ENCODE measurements at places on chromosomes 5 and 9.
A peak's percentile ranks its signal among the peaks of the same experiment; 100 is the strongest.

DNA sequence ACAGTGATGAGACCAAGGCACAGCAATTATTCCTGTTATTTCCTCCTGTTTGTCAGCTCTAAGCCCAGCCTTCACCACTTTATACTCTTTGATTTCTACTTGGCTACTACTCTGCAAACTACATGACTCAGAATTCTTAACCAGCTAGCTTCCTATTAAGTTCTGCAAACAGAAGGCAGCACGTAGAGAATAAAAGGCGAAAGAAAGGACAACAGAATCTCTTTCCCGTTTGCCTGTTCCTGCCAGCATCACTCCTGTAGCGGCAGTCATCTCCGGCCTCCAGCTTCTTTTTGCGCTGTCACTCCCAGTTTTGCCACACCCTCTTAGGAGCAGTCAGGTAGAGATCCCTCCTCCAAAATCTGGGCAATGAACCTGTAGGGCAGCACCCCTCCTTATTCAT is 29.9 kb downstream of the DPYSL3 start:
- no peak for DNase-seq

- DNase-seq = no peak
Measured at GRCh38 chr5:138458856-138459255, 6.4 kb upstream of the EGR1 start.

GRCh38 chr9:119004618-119004990 is 364.6 kb downstream of the BRINP1 start:
- peak; percentile 54 for DNase-seq

DNA sequence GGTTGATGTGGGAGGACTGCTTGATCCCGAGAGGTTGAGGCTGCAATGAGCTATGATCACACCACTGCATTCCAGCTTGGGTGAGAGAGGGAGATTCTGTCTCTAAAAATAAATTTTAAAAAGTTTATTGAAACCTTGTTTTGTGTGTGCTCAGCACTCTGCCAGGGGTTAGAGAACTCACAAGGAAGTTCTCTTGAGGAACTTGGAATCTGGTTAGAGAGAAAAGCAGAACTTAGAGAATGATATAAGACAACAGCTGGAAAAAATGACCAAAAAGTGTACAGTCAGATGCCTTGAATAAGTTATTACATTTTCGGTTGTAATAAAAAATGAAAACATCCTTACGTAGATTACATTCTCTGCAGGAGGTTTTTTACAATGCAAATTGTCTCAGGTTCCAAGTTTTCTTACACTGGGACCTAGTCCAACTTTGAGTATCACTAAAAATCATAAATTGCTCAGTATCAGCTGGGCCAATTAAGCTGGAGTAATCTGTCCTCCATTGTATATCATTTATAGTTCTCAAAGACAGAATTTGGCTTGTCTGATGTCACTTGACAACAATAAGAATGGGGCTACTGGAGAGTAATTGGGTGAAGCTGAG is 21.7 kb upstream of the TENT2 start:
- no peak for DNase-seq

- DNase-seq = no peak
Measured at GRCh38 chr5:38453921-38454320, 102.5 kb downstream of the LIFR start.

- DNase-seq = no peak
Measured at GRCh38 chr9:134597957-134598883, 43.4 kb upstream of the COL5A1 start.

- no peak for DNase-seq
Measured at GRCh38 chr9:127139071-127139731, 16.8 kb upstream of the ANGPTL2 start.

- DNase-seq = no peak
Measured at GRCh38 chr9:118422508-118422907, 718.3 kb downstream of the TLR4 start.

GRCh38 chr5:176748073-176748966 is 62.0 kb upstream of the UNC5A start:
- DNase-seq = no peak

- no peak for DNase-seq
Measured at GRCh38 chr9:111957856-111958631, 61.4 kb downstream of the UGCG start.

GRCh38 chr5:56105511-56106291 is 110.9 kb upstream of the IL6ST start:
- DNase-seq = no peak

DNA sequence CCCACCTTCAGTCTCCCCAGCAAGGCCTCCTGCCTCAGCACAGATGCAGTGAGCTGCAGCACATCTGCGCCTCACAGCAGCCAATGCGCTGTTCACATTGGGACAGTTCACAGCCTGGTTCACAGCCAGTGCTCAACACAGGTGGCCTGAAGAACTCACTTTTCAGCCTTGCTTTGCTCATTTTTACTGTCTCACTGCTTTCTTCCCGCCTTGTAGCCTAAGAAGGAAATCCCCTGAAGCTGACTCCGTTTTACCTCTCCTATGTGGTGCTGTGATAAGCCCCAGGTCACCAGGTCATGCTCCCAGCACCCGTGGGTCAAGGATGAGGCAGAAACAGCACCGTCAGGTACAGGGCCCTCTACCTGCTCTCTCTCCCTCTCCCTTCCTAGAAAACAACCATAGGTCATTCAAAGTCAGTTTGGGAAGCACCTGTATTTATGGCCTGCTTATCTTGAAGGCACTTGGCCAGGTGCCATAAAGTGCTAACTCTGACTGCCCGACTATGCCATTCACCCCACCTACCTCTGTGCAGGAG is 1.1 kb downstream of the GCNT4 start:
- DNase-seq = no peak

GRCh38 chr9:78566521-78566920 is 269.6 kb downstream of the PSAT1 start:
- no peak for DNase-seq

DNA sequence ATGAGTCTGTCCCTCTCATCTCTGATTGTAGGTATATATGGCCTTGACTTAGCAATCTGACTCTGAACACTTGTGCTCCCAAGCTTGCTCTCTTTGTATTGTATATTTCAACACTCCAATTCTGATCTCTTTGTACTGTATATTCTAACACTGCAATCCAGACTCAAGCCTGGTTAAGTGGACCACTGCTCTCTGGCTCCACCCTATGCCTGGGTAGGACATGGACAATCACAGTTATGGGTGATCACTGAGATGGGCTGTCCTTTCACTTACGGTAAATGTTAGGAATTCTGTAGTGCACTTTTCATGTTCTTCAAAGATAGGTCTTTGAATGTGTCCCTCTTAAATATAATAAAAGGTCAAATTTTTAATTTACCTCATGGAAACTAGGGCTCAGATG is 165.1 kb downstream of the TLR4 start:
- no peak for DNase-seq

DNA sequence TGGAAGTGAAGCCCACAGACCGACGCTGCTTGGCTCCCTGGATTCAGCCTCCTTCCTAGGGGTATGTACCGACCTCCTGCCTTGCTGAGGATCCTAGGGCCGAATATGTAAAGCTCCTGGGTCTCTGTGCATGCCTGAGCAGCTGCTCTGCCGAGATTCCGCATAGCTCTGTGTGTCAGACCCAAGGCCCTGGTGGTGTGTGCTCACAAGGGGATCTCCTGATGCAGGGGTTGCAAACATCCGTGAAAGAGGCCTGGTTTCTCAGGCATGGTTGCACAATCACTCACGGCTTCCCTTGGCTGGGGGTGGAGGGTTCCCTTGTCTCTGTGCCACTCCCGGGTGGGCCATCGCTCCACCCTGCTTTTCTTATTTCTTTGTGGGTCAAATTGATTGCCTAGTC is 19.9 kb upstream of the SVEP1 start:
- no peak for DNase-seq

DNA sequence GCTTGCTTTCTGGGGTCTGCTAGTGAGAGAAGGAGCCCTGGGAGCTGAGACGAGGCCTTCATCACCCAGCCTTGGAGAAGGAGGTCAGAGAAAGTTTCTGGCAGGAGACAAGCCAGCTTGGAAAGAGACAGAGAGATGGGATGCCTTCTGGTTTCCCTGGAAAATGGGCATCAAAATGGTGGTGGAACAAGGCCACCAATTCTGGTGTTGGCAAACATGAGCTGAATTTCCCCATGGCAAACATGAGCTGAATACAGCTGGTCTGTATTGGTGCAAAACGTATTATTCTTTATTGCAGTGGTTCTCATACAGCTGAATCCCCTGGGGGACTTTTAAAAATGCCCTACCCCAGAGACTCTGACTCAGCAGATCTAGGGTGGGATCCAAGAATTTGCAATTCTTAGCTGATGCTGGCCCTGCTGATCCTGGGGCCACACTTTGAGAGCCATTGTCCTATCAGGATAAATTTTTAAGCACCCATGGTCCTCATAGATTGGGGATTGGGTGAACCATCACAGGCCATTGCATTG is 39.1 kb upstream of the S1PR3 start:
- DNase-seq = peak; percentile 6

DNA sequence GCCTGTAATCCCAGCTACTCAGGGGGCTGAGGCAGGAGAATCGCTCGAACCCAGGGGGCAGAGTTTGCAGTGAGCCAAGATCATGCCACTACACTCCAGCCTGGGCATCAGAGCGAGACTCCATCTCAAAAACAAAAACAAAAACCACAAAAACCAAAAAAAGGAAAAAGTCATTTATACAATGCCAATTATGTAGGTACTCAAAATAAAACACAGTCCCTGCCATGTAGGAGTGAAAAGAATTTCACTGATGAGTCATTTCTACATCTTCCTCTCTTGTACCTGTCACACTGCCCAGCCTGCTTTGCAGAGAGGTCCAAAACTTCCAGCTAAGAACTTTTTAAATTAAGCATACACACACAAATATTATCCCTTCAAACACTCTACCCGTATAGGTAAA is 215.8 kb downstream of the EPB41L4A start:
- no peak for DNase-seq

DNA sequence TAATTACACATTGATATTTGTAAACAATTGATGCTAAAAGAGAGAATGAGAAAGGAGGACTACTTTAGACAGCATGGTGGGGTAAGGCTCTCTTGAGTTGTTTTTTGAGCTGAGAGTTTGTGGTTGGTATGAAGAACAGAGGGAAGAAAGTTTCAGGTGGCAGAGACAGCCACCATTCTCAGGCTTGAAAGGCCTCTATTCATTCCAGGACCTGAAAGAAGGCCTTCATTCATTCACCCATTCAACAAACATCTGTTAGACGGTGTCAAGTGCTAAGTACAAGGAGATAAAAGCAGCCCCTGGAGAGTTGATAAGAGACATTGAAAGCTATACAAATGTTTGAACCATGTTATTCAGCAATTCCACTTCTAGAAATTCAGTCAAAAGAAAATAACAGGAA is 21.7 kb upstream of the ADAM19 start:
- DNase-seq = no peak

GRCh38 chr9:72205513-72205912 is 56.3 kb downstream of the GDA start:
- no peak for DNase-seq

GRCh38 chr5:65834306-65834705 is 92.1 kb upstream of the ERBIN start:
- DNase-seq = no peak

GRCh38 chr9:35835766-35836165 is 6.7 kb downstream of the TMEM8B start:
- DNase-seq = no peak

DNA sequence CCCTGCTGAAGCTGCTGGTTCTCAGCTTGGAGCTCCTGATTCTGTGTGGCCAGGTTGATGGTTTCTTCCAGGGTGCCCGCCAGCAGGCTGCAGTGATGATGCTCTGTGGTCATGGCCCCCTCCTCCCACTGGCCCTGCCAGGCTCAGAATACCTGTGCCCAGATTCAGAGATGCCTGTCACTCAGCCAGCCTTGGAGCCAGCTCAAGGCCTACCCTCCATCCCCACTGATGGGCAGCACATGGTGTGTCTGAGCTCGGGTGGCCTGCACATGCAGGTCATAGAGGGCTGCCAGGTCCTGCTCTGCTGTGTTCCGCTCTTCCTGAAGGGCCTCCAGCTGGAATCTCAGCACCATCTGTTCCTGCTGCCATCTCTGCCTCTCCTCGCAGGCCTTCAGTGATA is 5.4 kb downstream of the SLC35A4 start:
- peak; percentile 93 for DNase-seq

- no peak for DNase-seq
Measured at GRCh38 chr5:158852622-158853021, 247.1 kb downstream of the EBF1 start.

- DNase-seq = no peak
Measured at GRCh38 chr9:109990541-109990940, 210.5 kb downstream of the PALM2AKAP2 start.

- DNase-seq = no peak
Measured at GRCh38 chr5:141908796-141909195, 14.9 kb upstream of the DELE1 start.

DNA sequence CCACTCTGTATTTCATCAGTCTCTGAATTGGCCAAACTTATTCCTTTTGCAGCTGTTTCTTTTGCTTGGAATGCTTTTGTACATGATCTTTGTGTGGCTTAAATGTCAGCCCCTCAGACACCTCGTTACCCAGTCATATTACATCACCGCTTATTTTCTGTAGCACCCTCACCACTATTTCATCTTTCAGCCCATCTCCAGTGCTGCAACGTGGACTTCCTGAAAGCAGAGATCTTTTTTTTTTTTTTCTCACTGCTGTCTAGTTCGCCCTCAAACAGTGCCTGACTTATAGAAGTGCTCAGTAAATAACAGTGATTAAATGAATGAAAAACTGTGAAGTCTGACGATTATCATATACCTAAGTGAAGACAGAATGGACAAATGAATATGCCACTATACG is 835 bp downstream of the SRA1 start:
- no peak for DNase-seq

DNA sequence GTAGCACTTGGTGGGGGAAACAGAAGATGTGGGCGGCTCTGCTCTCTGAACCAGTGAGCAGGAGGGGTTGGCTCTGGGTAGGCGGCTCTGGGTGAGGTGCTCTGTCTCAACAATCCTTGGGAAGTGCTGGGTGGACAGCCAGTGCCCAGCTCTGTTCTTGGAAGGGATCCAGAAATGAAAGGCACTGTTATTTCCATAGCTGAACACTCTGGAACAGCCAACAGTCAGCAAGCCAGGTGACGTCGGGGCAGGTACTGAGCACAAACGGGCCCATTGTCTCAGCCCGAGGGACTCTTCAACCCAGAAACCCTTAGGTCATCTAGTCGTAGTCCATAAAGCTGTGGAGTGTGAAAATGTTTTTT is 36.3 kb downstream of the OLFM1 start:
- peak; percentile 90 for DNase-seq
